ENCODE measurements at places on chromosomes 7 and 10. TPM values are rescaled to one million over a fixed set of nuclear protein-coding genes. Genes with fewer than 3 reads are reported as not detected.

GRCh38 chr7:116525913-116526861, 1.4 kb downstream of the CAV1 start:
- DNase-seq: peak; percentile 84

DNA sequence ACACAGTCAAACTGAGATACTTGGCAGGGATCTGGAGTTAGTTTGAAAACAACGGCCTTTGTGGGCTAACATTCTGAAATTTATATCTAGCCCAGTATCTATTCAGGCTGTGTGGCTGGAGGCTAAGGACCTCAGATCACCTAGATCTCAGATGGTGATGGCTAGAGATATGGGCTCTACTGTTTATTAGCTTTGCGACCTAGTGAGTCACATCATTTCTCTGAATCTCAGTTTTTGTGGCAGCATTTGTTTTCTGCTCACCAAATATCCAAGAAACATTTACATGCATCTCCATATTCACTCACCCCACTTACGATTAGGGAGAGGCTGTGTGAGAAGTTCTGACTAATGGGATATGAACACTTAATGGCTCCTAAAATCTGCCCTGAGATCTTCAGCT, 503.9 kb downstream of the KIF20B start:
- no peak for DNase-seq

GRCh38 chr10:7435674-7436073, 24.8 kb upstream of the SFMBT2 start:
- no peak for DNase-seq

- DNase-seq: no peak
Measured at GRCh38 chr7:68041554-68041953, 1044.9 kb downstream of the TYW1 start.

DNA sequence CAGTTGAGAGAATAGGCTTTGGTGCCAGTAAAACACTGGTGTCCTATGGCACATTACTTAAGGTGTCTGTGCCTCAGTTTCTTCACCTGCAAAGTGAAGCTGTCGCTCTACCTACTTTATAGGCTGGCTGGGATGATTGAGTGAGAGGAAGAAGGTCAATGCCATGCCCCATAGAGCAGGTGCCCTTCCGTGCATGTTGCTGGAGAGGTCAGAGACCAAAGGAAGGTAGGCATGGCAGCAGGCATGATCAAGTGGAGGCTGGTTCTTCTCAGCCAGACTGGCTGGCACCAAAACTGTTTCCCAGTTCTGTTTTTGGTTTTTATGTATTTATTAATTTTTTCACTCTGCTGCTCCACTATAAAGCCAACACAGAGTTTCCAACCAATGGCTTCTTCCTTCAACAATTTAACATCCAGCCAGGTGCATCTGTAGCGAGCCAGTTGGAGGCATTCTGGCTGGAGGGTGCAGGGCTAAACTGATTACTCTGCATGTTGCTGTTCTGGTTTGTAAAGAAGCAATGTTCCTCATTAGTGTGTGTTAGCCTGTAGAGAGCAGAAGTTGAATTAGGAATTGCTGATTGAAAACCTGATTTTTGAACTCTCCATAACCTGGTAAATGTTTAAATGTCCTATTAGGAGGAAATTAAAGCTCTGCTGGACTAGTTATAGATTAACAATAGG, 144.3 kb upstream of the TNS3 start:
- DNase-seq: no peak

DNA sequence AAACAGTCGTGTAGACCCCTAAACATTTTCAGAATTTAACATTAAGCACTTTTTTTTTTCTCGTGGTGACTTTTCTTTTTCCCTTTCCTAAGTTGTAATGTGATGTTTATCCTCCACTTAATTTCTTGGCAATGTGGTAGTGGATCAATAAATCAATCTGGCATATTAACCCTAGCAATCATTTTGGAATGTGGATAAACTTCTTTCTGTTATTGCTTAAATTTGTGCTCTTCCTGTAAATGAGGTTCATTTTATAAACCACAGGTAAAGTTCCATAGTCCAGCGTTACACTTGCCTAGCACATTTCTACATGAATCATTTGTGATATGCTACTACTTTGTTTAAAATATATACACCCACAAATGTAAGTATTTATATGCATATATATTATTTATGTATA, 247.4 kb upstream of the ETV1 start:
- DNase-seq: no peak

DNA sequence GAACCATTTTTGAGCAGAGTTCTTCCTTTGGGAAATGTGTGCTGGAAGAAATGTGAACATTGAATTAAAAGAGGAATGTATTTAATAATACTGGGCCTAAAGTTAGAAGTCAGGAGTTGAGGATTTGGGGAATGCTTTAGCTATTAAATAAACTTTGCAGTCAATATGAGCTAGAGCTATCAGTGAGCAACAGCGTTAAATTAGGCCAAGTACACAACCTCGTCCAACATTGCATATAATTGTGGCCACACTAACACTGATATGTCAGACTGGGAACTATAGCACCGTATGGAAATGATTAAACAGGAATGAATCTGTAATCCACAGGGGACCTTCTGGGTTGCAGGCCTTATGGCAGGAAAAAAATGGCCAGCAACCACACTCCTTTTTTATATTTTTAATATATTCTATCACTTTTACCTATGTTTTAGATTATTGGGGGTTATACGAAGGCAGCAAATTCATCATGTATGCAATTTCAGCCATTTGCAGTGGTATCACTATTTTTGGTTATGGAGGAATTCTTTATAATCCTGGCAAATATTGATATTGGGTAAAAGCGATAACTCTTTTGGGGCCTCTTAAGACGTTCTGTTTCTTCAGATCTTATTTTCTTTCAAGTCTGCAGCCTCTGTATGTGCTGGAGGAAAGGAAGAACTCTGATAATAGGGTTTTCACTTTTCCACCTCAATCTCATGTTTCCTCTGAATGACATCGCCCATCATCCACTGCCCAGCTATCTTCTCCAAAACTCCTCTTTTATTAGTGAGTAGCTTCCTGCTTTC, 236.3 kb upstream of the PLXDC2 start:
- no peak for DNase-seq

DNA sequence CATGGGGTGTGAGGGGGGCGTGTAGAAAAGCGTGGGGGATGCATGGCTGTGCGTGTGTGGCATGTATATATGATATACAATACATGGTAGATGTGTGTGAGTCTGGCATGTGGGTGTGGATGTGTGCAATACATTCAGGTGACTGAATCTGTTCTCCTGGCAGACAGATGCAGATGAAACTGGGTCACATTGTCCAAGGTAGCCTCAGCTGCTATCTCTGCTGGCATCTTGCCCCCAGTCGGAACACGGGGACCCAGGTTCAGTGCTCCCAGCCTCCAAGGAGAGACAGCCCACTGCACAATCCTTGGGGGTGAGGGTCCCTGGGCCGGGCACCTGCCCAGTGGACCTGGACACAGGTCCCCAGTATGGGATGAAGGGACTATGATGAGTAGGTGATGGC, 12.4 kb upstream of the SRRM3 start:
- no peak for DNase-seq

DNA sequence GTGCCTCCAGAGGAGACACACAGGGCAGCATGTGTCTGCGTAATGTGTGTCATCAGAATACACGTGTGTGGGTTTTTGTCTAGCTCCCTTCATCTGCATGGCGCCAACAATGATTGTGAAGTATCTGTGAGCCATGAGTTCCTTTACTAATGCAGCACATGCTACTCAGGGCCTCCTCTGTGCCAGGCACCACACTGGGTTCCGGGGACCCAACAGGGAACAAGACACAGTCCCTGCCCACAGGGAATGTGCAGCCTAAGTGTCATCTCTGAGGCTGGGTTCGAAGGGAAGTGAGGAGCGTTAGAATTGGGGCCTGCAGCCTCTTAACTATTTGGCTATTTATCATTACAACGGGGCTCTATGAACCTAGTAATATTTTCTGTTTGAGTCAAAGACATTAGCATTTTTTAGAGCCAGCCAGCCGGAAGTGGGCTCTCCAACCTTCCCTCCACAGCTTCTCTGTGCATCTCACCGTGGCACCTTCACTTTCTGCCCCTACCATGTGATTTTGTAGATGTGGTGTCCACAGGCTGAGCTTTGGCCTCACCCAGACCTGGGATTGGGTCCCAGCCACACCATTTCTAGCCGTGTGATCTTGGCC, 43.9 kb upstream of the SRGN start:
- no peak for DNase-seq

DNA sequence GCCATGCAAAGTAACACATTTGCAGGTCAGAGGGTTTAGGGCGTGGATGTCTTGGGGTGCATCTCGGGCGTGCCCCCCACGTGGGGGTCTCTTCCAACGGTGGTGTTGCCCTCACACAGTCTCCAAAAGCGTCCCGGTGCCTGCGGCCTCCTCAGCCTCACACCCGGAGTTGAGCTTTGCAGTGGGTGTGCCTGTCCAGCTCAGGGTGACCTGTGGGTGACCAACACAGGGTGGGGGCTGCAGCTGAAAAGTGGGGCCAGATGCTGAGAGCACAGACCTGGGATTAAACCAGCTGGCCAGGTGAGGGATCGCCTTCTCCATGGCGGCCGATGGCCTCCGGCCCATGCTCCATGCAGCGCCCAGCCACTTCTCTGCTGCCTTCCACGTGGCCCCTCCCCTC, 63.1 kb downstream of the PWWP2B start:
- DNase-seq: no peak

DNA sequence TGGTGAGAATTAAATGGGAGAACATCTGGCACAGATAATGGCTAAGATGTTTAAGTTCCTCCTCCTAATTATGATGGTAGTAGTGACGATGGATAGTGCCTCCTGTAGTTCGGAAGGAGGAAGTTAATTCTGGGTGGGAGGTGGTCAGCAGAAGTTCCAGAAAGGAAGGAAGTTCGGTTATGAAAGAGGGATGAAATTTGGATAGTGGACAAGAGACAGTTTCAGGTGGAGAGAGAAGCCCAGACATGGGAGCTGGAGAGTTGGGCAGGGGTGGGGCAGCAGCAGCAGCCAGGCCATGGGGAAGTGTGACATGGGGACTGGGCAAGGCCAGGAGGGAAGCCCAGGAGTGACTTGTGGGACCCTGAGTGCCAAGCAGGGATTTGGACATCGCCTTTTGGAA, 99.5 kb downstream of the CCNY start:
- no peak for DNase-seq

DNA sequence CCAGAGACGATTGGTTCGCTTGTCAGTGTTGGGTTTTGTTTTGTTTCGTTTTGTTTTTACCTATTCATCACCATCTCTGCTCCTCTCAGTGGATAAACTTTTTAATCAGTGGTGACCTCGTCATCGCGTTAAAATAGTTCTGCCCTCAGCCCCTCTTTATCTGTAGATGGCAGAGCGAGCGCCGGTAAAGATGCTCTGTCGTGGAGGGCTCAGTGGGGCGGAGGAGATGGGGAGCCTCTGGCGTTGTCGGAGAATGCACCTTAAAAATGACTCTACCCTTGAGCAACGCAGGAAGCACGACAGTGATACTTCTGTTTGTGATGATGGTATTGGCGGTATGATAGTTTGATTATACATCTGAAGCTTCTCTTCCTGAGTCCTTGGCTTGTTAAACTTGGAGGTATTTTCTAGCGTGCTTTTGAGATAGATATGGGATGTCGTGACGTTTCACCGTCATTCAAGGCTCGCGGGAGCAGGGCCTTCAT, 554 bp downstream of the CSGALNACT2 start:
- peak; percentile 58 for DNase-seq

DNA sequence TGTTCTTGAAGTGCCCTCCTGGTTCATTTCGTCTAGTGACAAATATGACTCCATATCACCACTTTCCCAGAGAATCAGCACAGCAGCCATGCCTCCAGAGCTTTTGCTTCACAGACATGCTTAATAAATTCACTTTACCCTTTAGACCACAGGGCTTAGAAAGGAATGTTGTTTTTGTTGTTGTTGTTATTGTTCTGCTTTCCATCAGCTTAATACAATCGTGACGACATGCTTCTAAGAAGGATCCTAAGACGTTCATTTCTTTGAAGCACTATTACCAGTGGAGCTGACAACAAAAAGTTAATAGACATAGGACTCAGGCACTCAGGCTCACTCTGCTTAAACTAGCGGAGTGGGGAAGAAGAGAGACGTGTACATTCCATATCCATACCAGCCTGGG, 418.6 kb downstream of the KCNMA1 start:
- DNase-seq: no peak

- peak; percentile 91 for DNase-seq
Measured at GRCh38 chr10:55410415-55410885, 609.4 kb upstream of the PCDH15 start.

DNA sequence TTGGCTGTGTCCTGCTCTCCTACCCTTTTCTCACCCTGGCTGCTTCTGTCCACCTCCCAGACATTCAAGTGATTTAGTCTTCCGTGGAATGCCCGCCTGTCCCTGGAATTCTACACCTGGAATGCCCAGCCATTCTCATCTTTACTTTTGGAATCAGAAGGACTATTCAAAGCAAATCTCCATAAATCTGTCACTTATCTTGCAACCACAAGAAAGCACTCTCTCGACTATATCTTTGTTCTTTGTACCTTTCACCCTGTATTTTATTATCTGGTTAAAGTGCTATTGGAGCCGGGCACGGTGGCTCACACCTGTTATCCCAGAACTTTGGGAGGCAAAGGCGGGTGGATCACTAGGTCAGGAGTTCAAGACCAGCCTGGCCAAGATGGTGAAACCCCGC, 79.3 kb upstream of the KMT2E start:
- DNase-seq: no peak

DNA sequence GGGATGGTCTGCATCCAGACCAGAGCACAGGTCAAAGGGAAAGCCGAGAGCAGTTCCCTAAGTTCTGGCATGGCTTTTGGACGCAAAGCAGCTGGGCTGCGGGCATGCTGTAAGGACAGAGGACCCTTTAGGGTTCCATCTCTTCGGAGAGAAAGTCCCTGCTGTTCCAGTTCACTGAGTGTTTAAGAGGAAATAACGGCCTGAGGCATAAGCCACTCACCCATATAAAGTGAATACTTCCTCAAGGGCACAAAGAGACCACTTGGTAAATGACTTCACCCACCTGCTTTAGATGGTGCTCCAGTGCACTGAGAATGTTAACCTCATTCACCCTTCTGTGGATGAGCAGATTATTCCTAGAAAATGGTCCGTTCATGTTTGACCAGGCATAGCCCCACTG, 586.7 kb upstream of the GALNT17 start:
- DNase-seq: no peak

DNA sequence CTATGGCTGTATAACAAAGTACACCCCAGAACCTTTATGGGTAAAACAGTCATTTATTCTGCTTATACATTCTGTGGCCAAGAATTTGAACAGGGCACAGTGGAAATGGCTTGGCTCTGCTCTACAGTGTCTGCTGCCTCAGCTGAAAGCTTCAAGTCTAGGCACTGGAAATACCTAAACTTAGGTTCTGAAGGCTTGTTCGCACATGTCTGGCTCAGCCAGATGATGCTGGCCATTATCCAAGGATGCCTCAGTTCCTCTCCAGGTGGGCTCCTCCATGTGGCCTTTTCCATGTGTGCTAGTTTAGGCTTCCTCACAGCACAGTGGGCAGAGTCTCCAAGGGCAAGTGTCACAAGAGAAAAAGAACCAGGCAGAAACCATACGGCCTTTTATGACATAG, 76.8 kb downstream of the RALA start:
- no peak for DNase-seq

- no peak for DNase-seq
Measured at GRCh38 chr7:134851141-134851540, 71.7 kb downstream of the CALD1 start.

Gene CHAT
- total RNA-seq: not detected

Gene PDCD4
- 47.9 TPM for total RNA-seq

Gene GSTO2
- 0.95 TPM for total RNA-seq

Gene SEPTIN14
- not detected for total RNA-seq

Gene STEAP1
- 42.7 TPM for total RNA-seq

Gene ATP5F1C
- total RNA-seq: 290 TPM

Gene DNAJC12
- total RNA-seq: 2.4 TPM

Gene HPSE2
- not detected for total RNA-seq

Gene NAT16
- total RNA-seq: not detected

Gene PARP12
- 52.2 TPM for total RNA-seq

Gene CAV2
- total RNA-seq: 179 TPM

Gene COL28A1
- not detected for total RNA-seq
